ENCODE measurements at places on chromosomes 11 and 22.

GRCh38 chr22:38290347-38290746, 17.5 kb upstream of the TMEM184B start:
- DNase-seq, result no peak

GRCh38 chr11:104661471-104661870, 236.8 kb downstream of the CASP12 start:
- DNase-seq, result no peak

DNA sequence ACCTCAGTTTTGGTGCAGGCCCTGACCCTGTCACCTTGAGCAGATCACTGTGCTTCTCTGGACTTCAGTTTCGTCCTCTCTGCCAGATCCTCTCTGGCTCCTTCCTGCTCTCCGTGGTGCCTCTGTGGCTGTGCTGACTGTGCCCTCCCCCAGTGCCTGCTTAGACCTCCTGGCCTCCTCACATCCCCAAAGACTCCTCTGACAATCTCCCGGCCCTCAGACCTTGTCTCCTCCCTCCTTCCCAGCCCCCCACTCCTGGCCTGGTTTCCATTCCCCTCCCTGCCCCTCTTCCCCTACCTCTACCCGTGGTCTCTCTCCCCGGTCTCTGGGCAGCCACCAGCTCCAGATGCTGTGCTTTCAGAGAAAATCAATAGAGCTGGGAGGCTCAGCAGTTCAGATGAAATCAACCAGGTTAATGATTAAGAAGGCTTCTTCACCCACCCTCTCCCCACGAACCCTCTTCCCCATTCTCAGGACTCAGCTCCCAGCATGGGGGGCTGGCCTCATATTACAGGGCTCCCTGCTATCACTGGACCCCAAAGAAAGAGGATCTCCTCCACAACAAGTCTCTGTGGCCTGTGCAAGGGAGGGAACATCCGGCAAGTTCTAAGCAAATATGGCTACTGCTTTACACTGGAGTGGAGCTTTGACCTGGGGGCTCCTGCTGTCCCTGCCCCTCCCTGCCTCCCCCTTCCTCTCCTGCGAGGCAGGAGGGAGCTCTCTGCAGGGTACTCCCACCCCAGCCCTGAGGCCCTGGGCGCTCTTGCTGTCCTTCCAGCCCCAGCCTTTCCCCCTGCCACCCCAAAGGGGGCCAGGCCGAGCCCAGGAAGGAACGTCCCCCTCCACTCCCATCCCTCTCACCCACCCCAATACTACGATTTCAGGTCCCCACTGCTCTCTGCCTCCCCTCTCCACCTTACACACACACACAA, 8.5 kb downstream of the BACE1-AS start:
- no peak for DNase-seq

- no peak for DNase-seq
Observed at GRCh38 chr11:47502767-47503166, 50.2 kb downstream of the CELF1 start.

DNA sequence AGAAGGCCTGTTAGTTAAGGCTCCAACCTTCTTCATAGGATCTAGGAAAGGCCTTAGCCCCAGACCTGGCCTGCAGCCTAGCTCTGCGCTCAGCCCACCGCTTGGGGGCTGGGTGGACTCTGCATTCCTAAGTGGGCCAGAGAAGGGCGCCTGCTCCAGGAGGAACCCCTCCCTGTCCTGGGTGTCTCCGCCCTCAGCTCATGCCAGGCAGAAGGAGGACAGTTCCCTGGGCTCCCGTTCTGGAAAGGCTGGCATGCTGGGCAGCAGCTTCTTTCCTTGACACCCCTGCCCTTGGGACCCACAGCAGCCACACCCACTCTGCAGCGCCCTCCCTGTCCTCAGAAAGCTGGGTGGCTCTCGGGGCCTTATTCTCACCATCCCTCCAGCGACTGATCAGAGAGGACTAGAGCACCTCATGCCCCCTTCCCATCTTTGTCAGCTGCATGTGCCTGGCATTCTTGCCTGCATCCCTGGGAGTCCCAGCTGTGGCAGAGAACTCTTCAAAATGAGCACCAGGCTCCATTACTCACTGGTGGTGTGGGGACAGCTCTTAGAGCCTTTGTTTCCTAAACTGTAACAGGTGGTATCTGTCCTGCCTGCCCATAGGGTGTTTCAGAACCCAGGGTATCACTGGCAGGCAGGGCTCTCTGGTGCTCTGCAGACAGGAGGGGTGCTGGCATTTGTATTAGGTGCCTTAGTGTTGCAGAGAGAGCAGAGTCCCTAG, 20.3 kb upstream of the MYRF start:
- DNase-seq, result no peak
